ENCODE measurements at places on chromosomes 3 and 15. TPM values are rescaled to one million over a fixed set of nuclear protein-coding genes. Genes with fewer than 3 reads are reported as not detected.

MKRN2OS gene
- total RNA-seq, result not detected

SNRPN gene
- total RNA-seq, result 91.8 TPM

ATP2B2 gene
- not detected for total RNA-seq

DISP2 gene
- total RNA-seq, result 0.27 TPM

CHRM5 gene
- not detected for total RNA-seq

ARHGEF26 gene
- 0.80 TPM for total RNA-seq

FMN1 gene
- total RNA-seq, result under 0.01 TPM

CA12 gene
- total RNA-seq, result 1.1 TPM

OCA2 gene
- not detected for total RNA-seq

PPP4R2 gene
- total RNA-seq, result 86.3 TPM

PATL2 gene
- total RNA-seq, result 0.22 TPM

GHSR gene
- not detected for total RNA-seq

SPSB4 gene
- total RNA-seq, result under 0.01 TPM

PRR20G gene
- not detected for total RNA-seq

AMOTL2 gene
- total RNA-seq, result 104 TPM

RBP2 gene
- total RNA-seq, result not detected

FGD5 gene
- total RNA-seq, result 107 TPM

SLC27A2 gene
- total RNA-seq, result not detected

SOX14 gene
- total RNA-seq, result not detected

PDZRN3 gene
- 0.07 TPM for total RNA-seq

LEO1 gene
- total RNA-seq, result 30.7 TPM

PLD1 gene
- total RNA-seq, result 173 TPM

ARNT2 gene
- 0.27 TPM for total RNA-seq

All from thoracic aorta endothelial cell (primary cell).